Posterior cingulate gyrus (tissue), 11 donors: ENCODE measurements at places on chromosomes 7 and 10.
A peak's percentile ranks its signal among the peaks of the same experiment; 100 is the strongest.

- no peak for DNase-seq
Measured at GRCh38 chr10:101464599-101464998, 110.6 kb downstream of the BTRC start.

DNA sequence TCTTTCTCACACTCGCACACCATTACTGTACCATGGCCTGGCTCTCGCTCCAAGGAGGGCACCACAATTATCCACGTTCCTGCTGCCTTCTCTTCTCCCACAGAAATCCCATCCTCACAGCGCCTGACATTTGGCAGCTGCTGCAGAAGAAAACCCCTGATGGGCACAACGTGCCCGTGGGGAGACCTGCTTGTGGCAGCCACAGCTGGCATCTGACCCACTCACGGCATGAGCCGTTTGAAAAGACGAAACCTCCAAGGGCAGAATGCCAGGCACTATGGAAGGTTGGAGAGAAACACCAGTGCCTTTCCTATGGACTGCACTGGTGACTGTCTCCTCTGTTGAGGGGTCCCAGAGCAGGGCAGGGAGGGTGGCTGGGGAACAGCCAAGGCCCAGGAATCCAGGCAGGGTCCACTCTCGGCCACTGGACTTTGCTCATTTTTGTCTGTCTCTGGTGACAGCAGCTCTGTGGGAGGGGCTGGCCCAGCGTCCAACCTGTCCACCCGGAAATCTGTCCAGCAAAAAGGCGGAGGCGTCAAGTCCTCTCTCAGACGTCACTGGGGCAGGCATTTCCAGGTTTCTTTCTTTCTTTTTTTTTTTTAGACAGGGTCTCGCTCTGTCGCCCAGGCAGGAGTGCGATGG, 61.0 kb upstream of the MKRN1 start:
- DNase-seq = no peak

- no peak for DNase-seq
Measured at GRCh38 chr7:150788474-150789269, 11.5 kb downstream of the TMEM176B start.

- DNase-seq = no peak
Measured at GRCh38 chr7:108660465-108660864, 90.8 kb downstream of the DNAJB9 start.

DNA sequence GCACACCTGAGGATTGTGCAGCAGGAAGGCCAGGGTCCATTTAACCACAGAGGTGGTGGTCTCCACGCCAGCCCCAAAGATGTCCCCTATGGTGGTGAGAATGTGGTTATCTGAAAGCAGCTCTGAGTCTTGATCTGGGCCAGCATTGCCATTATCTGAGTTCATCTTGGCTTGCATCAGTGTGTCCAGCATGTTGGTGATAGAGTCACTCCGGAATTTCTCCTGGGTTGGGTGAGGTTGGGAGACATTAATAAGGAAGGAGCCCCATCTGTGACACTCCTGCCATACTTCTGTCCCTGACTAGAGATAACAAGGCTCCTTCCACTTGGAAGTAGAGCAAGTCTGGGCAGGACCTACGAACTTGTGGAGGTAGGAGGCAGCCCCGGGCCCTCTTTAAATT, 4.2 kb downstream of the CYP17A1 start:
- no peak for DNase-seq

DNA sequence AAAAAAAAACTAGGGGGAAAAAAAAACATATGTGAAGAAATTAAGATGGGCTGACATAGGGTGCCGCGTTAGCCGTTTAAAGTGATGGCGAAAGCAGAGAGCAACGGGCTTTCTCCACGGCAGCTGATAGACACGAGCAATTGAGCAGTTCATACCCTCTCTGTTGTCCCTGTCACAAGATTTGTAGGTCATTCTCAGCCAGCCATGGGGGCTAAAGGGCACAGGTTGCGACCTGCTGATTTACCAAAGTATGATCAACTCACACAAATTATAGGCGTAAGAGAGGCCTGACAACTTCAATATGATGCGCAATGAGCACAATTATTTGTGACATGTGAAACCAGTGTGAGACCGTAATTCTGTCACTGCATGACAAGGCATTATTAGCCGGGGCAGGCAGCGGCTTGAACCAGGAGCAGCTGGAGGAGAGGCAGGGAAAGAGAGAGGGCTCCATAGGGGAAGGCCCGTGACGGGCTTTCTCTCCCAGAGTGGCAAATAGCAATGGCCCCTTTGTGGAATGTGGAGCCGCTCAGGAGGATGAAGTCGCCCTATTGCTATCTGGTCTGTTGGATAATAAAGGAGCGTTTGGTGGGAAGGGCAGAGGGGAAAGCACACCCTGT, 195.1 kb upstream of the HABP2 start:
- DNase-seq = no peak

DNA sequence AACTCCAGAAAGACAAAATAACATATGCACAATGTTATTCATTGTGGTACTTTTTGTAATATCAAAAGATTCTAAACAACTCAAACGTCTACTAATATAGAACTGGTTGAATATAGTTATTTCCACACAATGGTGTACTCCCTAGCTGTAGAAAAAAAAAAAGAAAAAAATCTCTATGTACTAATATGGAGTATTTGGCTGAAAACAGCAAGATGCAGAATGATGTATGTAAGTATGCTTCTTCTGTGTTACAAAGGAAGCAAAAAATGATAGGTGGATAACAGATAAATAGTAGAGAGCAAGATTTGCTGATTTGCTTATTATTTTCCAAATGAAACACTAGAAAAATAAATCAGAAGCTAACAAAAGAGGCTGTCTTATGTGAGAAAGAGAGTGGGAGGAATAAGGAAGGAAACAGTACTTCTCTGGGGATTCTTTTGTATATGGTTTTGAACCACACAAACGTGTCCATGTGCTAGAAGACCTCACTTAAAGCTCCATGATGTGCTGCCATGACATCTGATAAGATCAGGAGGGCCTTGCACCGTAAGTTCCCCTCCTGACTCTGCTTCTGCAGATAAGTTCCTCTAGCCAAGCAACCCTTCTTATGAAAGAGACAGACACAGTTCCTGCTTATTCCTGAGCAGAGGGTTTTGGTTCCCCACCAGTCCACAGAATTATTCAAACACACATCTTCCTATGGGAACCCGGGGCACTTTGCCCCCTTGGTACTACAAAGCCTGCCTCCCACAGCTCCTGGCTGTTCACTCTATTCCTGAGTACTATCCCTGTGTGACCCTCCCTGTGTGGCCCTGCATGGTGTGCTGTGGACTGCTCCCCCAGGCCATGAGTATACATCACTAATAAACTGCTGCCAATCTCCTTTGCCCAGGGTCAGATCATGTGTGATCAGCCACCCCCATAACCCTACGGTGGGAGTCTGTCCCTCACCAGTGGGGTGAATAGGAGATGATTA, 159.1 kb downstream of the CCDC71L start:
- DNase-seq = no peak

- no peak for DNase-seq
Measured at GRCh38 chr10:123062726-123063125, 53.9 kb downstream of the ACADSB start.

- no peak for DNase-seq
Measured at GRCh38 chr7:157470017-157470322, 133.2 kb downstream of the DNAJB6 start.

DNA sequence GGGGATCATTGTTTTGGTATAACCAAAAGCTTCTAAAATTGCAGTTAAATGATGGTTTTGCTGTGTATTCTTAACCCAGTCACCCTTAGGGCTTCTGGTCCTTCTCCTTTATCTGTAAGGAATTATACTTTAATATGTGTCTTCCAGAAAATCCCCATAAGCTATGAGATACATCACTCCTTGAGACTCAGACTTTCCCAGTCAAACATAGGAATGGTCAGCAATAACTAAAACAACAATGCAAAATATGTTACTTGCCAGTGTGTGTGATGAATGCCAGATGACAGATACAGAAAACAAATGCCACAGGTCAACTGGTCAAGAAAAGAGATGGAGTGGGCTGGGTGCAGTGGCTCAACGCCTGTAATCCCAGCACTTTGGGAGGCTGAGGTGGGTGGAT, 10.1 kb downstream of the ADD3 start:
- no peak for DNase-seq

DNA sequence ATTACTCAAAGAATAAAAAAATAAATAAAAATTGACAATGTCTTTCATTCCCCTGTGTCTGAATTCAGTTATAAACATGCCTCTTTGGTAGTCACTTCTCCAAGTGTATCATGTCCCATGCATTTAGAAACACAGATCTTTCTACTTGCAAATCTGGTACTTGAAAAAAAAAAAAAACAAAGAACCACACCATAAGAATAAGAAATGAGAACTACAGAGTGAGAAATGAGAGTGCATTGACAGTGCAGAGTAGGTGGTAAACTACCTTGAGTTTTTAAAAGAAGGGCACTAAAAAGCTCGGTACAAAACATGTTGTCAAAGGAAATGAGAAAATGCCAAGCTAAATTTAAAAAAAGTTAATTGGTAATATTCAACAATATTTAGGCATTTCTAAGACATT, 123.0 kb downstream of the GPR85 start:
- no peak for DNase-seq

DNA sequence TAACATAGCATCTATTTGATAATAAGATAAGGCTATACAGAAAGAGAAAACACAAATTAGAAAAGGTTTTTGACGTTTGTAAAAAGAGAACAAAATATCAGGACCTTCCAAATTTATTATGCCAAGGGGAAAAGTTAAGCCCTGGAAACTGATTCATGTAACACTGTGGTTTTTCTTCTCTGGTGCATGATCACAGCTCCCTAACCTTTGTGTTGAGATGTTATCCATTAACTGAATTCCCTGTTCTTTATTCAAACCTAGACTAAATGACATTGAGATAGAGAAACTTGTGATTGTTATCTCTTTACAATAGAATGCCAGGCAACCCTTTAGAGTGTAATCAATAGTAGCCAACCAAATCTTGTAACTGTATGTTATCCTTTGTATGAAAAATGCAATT, 141.5 kb upstream of the NRG3 start:
- DNase-seq = no peak

- no peak for DNase-seq
Measured at GRCh38 chr7:18497082-18497481, 1.5 kb downstream of the HDAC9 start.

DNA sequence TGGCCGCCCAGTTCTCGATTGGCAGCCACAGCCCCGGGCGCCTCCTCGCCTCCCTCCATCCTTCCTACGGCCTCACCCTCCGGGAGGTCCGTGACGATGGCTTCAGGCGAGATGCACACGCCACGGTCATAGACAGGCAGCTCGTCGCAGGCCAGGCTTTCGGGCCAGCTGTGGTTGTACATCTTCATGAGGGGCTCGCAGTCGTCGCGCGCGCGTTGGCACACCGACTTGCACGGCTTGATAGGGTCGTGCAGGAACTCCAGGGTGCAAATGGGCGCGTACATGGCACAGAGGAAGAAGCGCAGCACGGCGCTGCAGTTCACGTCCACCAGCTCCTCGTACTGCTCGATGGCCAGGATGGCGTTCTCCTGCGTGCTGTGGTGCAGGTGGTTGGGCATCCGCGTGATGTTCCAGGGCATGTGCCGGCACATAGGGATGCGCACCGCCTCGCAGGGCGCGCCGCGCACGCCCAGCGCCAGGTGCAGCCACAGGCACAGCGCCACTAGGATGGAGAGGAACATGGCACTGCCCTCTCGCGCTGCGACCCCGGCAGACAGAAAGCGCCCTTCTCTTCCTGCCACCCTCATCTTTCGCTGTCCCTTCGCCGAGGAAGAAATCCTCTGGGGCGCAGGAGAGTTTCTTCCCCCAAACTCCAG, 472 bp downstream of the SFRP4 start:
- no peak for DNase-seq

DNA sequence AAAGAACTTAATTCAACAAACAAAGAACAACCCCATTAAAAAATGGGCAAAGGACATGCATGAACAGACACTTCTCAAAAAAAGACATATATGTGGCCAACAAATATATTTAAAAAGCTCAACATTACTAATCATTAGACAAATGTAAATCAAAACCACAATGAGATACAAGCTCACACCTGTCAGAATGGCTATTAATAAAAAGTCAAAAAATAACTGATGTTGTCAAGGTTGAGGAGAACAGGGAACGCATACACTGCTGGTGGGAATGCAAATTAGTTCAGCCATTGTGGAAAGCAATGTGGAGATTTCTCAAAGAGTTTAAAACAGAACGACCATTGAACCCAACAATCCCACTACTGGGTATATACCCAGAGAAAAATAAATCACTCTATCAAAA, 19.1 kb downstream of the ZFAND4 start:
- DNase-seq = no peak

- DNase-seq = no peak
Measured at GRCh38 chr7:95925236-95925635, 152.9 kb downstream of the DYNC1I1 start.

GRCh38 chr10:129879655-129880054, 84.4 kb downstream of the EBF3 start:
- DNase-seq = peak; percentile 9

DNA sequence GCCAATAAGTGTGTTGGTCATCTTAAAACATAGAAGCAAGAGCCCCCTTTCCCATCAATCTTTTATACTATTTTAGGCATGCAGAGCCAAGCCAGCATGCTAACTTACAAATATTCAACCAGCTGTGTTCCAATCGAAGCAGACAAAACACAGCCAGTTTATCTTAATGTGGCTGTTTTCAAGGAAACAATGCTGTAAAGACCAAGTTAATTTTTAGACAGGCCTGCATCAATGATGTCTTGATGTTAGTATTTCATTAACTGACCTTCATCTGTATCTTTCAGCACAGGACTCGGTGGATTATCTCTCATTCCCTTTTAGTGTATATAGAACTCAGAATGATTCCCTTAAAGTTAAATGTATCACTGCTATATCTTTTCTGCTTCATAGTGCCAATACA, 262.0 kb upstream of the ZWINT start:
- no peak for DNase-seq

DNA sequence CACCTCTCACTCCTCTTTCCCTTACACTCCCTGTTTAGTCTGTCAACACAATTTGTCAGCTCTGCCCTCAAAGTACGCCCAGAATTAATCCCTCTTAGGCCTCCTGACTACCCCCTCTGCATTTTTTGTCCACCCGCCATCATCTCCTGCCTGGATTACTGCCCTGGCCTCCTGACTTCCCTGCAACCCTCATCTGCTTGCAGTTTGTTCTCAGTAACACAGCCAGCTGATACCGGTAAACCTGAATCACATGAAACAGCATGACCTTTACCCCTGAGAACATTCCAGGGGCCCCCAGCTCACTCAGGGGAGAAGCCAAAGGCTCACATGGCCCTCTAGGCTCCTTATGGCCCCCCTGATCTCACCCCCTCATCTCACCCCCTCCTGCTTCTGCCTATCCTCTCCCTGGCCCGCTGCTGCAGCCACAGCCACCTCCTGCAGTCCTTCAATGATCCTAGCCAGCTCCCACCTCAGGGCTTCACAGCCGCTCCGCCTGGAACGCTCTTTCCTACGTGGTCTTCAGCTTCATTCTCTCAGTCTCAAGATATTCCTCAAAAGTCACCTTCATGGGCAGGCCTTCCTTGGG, 8.9 kb downstream of the C10orf53 start:
- DNase-seq = no peak

- peak; percentile 8 for DNase-seq
Measured at GRCh38 chr7:50450590-50451032, 461 bp upstream of the FIGNL1 start.
